ENCODE measurements at places on chromosomes 6 and 20.

DNA sequence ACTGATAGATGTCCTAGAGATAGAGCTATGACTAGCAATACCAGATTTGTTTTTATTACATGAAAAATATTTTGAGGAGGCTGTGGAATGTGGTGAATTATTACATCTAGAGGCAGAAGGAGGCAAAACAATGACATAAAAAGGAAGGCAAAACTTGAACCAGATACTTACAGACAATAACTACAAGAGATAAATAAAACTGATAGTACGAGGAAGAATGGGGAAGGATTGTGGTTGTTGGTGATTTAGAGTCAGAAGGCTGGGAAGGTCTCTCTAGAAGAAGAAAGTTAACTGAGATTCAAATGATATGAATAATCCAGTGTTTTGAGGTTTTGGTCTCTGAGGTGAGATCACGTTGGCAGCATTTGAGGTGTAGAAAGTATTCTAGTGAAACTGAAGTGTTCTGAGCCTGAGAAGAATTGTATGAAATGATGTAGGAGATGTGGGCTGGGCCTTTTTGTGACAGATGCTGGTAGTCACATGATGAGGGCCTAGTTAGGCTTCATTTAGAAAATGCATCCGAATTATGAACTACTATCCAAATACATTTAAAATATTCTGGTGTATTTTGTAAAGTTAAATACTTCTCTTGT, 589.1 kb downstream of the EYS start:
- no peak for DNase-seq

GRCh38 chr6:133892813-133893691, 4.1 kb downstream of the TCF21 start:
- no peak for DNase-seq

DNA sequence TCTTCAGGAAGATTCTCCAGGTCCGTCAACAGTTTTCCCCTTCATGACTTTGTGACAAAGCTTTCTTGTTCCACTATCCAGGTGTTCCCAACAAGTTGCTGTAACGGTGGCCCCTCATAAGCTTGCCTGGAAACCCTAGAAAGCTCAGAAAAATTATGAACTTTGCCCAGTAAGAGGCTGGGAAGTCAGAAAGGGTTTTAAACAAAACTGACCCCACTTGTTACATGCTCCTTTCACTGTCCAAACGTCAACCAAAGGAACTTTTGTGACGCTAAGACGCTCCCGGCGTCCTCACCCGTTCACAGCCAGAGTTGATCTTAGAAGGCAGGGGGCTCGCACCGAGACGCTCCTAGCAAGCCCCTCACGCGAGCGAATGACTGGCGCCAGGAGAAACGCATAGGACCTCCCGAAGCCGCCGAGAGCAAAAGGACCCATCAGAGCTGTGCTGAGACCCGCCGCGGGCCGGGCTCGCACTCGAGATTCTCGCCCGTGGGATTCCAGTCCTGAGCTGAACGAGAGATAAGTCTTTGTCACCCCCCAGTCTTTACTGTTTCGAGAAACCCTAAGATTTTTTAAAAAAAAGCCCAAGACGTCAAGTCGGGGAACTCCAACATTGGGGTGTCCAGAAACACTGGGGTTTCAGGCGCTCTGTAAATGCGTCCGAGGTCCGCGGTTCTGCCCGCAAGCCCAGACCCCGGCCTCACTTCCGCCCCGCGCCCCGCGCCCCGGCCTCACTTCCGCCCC, 544 bp upstream of the ACAT2 start:
- peak; percentile 26 for DNase-seq

GRCh38 chr20:550611-551010, 7.0 kb upstream of the CSNK2A1 start:
- DNase-seq, result no peak

- no peak for DNase-seq
Measured at GRCh38 chr20:8021541-8022269, 2.1 kb upstream of the TMX4 start.

- no peak for DNase-seq
Measured at GRCh38 chr6:38676236-38676973, 26.5 kb downstream of the GLO1 start.

GRCh38 chr20:52365688-52366087, 174.1 kb upstream of the ZFP64 start:
- no peak for DNase-seq

- peak; percentile 100 for DNase-seq
Measured at GRCh38 chr6:134295953-134296553, 21.9 kb downstream of the SGK1 start.

- no peak for DNase-seq
Measured at GRCh38 chr20:51705400-51705799, 62.8 kb downstream of the ATP9A start.

- no peak for DNase-seq
Measured at GRCh38 chr20:45975686-45976085, 3.7 kb upstream of the ZNF335 start.

GRCh38 chr20:61042506-61043385, 209.3 kb upstream of the CDH4 start:
- no peak for DNase-seq

GRCh38 chr6:37980222-37980595, 160.7 kb downstream of the ZFAND3 start:
- DNase-seq, result peak; percentile 41

- peak; percentile 20 for DNase-seq
Measured at GRCh38 chr6:7218406-7218988, 94.5 kb downstream of the SSR1 start.

DNA sequence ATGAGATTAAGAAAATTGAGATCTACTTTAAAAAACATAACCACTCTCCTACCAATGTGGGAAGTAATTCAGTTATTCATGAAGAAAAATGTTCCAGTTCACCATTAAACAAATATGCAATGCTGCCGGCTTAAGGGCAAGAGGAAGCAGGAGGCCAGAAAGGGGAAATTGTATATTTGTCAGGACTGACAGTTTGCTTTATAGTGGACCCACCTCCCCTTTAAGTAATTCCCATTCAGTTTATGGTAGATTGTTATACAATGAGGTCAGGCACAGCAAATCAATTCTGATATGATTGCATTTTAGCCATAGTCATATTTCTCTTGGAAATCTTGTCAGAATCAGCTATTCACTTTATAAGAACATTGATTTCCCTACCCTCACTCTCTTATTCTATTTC, 547.8 kb downstream of the FRK start:
- no peak for DNase-seq

DNA sequence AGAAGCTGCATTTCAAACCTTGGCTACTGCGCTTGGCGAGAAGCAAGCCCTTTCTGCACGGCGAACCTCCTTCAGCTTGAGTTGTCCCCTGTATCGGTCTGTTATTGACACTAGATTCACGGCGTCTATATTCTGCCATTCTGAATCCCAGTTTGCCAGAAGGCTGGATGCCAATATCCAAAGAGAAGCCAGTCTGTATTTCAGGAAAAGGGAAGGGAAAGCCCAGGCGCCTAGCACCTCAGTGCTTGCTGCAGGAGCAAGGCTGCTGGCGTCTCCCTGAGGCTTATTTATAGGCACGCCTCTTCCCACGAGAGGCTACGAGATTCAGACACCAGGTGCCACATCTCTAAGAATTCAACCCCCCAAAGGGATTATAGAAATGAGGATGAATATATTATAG, 89.6 kb upstream of the CDH4 start:
- DNase-seq, result no peak

- peak; percentile 39 for DNase-seq
Measured at GRCh38 chr6:143759666-143760065, 81.9 kb downstream of the PHACTR2 start.

DNA sequence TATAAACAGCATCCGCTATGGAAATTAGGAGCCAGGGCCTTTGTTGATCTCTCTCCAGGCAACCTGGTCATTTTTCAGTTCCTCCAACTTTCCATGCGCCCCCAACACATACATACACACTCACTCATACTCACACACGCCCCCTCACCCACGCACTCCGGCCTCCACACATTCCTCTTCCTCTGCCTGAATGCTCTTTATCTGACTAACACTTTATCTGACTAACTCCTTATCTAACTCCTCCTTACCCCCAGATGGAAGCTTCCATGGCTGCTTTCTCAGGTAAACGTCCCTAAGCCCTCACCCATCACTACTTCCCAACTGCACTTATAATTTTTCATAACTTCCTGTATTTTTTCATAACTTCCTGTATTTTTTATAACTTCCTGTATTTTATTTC, 17.4 kb downstream of the CASS4 start:
- peak; percentile 65 for DNase-seq

- DNase-seq, result no peak
Measured at GRCh38 chr6:99611148-99611547, 4.5 kb downstream of the PRDM13 start.

- no peak for DNase-seq
Measured at GRCh38 chr20:34246126-34246626, 5.0 kb downstream of the ASIP start.

GRCh38 chr20:19495905-19496703, 262.0 kb upstream of the RIN2 start:
- no peak for DNase-seq

GRCh38 chr20:44437497-44437896, 38.2 kb upstream of the TTPAL start:
- DNase-seq, result no peak

- no peak for DNase-seq
Measured at GRCh38 chr6:43945768-43946080, 175.7 kb downstream of the VEGFA start.

DNA sequence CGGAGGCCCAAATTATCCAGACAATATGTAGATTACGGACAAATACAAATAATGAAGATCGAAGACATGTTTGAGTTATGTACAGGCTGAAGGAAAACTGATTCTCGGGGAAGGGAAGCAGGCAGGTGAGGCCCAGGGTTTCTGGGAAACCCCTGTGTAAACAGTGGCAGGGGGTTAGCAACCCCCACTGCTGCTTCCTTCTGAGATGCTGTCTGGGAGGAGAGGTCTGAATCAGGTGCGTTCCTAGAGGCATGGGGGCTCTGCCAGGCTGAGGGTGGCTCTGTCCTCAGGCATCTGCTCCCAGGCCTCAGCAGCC, 7.2 kb upstream of the MDGA1 start:
- no peak for DNase-seq

DNA sequence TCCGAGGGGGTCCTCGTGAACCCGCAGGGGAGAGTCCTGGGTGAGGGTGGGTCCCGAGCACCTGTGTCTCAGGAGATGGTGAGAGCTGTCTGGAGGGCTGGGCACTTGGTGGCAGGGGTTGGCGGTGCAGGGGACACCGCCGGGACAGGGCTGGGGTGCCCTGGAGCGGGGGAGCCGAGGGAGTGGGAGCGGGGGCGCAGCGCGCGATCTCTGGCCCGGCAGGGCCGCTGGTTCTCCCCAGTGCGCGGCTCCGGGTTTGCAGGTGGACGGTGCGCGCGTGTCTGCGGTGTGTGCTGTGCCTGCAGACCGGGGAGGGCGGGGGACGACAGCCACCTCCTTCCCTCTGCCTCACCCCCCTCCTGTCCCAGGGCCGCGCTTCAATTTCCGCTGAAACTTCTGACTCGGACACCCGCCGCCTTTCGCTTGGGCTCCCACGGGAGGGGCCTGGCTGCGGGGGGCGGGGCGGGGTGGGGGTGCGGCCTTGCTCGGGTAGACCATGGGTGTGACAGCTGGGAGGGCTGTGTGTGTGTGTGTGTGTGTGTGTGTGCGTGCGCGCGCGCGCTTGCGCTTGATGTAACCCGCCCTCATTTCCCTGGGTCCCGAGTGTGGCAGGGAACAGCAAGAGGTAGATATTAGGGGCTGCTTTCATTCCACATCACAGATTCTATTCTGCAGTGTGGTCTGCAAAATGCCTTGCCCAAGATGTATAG, 1.2 kb downstream of the TRIB3 start:
- DNase-seq, result peak; percentile 78

DNA sequence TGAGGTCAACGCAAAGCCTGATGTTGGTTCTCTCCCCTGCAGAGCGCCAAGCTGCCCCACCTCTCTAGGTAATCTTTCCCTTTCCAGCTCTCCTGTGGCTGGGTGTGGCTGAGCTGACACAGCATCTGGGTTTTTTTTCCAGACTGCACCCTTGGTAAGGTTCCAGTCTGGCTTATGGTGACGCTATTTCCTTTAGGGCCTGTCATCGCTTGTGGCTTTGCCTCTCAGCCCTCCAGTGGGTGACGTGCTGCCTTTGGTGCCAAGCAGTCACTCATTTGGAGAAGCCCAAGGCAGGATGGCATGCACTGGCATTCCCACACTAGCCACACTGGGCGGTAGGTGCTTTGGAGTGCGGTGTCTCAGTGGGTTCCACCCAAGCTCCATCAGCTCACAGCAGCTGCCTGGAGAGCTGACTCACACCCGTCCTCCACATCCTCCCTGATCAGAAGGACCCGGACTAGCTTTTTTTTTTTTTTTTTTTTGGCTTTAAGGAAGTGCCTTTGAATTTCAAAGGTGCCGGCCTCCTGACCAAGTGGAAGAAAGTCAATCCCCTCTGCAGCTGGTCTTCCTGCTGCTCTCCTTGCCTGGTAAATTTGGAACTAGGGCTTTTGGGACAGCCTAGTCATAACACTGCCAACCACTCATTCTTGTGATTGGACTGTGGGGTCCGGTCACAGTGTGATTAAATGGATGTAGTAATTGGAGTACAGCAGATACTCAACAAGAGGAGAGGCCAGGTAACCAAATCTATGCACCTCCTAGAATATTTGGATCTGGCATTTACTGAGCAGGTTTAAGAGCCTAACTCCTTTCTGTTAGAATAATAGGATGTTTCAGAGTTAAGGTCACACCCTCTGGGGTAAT, 153.6 kb downstream of the CD83 start:
- DNase-seq, result peak; percentile 80

DNA sequence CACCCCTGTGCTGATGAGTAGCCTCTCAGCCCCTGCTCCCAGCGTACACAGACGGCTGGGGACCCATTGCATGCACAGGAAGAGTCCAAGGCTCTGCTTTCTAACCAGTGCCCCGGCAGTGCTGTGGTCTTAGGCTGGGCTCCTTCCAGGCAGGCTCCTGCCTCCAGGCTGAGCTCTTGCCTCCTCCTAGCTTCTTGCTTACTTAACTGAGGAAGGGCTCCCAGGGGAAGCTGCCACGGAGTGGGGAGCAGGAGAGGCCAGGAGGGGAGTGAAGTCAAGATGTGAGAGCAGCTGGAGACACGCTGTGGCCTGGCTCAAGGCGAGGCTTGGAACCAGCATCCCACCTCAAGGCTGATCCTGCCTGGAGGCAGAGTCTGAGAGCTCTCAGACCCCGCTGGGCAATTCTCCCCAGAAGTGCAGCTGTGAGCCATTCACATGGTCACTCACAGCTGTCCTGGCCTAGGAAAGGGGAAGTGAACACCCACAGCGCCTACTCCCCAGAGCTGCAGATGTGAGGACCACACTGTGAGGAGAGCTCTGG, 141.0 kb downstream of the TBXT start:
- no peak for DNase-seq

- DNase-seq, result no peak
Measured at GRCh38 chr20:43723735-43724134, 3.1 kb downstream of the GTSF1L start.

DNA sequence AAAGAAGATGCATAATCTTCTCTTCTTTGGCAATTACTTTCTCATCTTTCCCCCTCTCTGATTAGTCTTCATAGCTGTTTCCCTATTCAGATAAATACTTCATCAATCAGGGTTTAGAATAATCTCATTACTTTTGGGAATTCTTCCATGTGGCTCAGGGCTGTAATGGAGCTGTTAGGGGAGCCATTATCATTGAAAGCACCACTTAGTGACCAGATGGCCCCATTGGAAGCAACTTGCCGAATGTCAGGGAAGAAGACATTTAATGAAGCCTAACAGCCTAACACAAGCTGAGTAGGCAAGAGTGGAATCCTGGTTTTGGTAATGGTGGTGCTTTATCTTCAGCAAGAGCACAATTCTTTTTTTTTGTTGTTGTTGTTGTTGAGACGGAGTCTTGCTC, 45.0 kb downstream of the TIAM2 start:
- no peak for DNase-seq
